ENCODE measurements at places on chromosomes 12 and 14.

GRCh38 chr14:91365552-91365951, 52.1 kb downstream of the CCDC88C start:
- no peak for DNase-seq

GRCh38 chr14:29236848-29237247, 470.3 kb downstream of the FOXG1 start:
- no peak for DNase-seq

- DNase-seq, result no peak
These were observed 82.6 kb downstream of the LRRC74A start for GRCh38 chr14:76908834-76909233.

DNA sequence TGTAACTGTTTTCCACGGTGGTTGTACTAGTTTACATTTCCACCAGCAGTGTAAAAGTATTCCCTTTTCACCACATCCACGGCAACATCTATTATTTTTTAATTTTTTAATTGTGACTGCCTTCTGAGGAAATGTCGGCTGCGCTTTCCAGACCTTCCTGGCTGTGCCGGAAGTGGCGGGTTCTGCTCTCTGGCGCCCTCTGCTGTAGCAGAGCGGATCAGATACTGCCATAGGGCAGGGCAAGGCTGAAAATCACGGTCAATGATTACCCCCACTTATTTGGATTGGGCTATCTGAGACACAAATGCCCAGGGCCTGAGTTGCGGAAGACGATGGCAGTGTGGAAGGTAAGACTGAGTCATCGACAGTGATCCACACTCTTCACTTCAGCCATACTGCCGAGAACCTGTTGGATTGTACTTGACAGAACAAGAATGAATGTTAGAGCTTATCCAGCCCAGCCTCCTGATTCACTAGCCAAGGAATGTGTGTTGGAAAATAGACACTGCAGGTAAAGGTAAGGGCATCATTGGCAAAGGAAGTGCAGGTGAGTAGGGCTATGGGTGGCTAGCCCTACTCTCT, 124.2 kb downstream of the NTF3 start:
- DNase-seq, result peak; percentile 30

DNA sequence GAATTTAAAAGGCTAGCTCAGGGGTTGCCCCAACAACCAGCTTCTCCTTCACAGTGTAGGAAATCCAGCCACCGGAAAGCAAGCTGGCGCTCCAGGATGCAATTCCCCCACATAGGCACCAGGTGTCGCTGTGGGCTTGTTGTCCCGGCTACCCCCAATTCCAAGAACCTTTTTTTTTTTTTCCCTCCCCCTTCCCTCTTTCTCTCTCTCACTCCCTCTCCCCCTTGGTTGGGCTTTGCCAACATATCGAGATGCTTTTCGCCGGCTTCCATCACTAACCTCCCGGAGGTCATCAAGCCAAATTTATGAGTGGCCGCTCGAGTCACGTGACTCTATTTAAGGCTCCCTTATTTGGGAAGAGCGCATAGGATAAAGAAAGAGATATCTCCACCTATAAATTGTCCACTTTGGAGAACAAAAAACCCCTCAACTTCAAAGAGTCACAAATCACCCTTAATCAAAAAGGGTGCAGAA, at the start of gene HOXC5:
TSS of gene HOXC5 (plus strand) at position 424 of the 474 bp plus-strand sequence. CDS start 73 bp downstream, outside the sequence.
- peak; percentile 78 for DNase-seq

GRCh38 chr12:21607701-21608100, 3.1 kb upstream of the GYS2 start:
- no peak for DNase-seq

DNA sequence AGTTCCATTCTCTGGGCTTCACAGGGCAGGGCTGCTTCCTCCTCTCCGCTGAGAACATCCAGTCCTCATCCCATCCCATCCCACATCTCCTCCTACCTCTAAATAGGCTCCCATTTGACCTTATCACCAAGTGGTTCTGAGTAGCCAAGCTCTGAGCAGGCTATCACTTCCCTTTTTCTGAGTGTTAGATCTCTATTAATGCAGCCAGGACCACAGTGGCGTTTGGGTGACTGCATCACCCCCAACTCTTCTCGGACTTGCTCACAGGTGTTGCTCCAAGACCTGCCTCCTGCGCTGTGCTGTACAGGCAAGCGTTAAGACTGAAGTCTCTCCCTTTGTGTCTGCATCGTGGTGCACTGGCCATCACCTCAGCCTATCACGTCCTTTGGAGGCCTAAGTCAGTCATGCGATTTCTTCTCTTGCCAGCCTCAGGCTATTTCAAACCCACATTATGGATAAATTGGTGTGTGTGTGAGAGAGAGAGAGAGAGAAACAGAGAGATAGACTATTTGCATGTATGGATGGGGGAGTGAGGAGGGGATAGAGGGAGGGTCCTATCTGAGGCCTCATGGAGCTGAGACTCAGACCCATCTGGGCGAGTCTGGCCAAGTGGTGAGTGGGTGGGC, 12.4 kb upstream of the HHIPL1 start:
- no peak for DNase-seq

DNA sequence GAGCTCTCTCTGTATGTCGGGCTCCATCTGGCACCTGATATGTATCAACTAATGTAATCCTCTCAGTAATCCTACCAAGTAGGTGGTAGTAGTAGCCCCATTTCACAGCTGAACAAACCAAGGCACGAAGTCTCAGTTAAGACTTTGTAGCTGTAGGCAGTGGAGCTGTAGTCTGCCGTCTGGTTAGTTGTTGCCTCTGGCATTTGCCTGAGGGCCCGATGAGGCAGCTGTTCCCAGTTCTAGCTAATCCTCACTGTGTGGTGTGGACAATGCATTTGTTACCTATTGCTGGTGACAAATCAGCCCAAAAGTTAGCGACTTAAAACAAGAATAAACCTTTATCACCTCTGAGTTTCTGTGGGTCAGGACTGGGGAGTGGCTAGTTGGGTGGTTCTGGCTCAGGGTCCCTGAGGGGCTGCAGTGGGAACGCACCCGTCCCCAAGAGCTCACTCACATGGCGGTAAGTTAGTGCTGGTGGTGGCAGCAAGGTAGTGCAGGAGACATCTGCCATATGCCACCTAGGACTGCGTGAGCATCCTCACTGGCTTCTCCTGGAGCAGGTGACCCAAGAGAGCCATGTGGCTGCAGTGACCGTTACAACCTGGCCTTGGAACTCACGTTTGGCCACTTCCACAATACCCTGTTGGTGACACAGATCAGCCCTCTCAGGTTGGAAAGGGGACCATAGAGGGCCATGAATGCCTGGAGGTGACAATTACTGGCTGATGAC, 5.6 kb downstream of the AACS start:
- DNase-seq, result no peak

GRCh38 chr12:55467836-55468235, 2.1 kb downstream of the OR6C70 start:
- DNase-seq, result no peak
